CD4-positive, CD25-positive, alpha-beta regulatory T cell (primary cell): ENCODE measurements at places on chromosomes 1 and 21. TPM values are rescaled to one million over a fixed set of nuclear protein-coding genes. Genes with fewer than 3 reads are reported as not detected.

Gene EFHD2
- 93.6 TPM for total RNA-seq

Gene ZNF683
- not detected for total RNA-seq

Gene UTS2
- total RNA-seq: 8.0 TPM

Gene ADAM15
- total RNA-seq: 31.5 TPM

Gene NAV1
- total RNA-seq: 4.9 TPM

Gene TBX15
- total RNA-seq: not detected

Gene KRTAP10-4
- not detected for total RNA-seq

Gene ZNF695
- not detected for total RNA-seq

Gene HTR1D
- total RNA-seq: not detected

Gene SLC16A4
- total RNA-seq: not detected

Gene DEPDC1
- total RNA-seq: 0.39 TPM

Gene CFAP141
- total RNA-seq: not detected

Gene S100A1
- total RNA-seq: not detected

Gene FBXO28
- 32.5 TPM for total RNA-seq

Gene SLC16A1
- 62.7 TPM for total RNA-seq

Gene SLC45A3
- 0.74 TPM for total RNA-seq

Gene COL11A1
- total RNA-seq: not detected

Gene OR2G6
- total RNA-seq: not detected

Gene POLR3GL
- total RNA-seq: 30.8 TPM

Gene SLFNL1
- 0.30 TPM for total RNA-seq

Gene PTPN14
- 0.10 TPM for total RNA-seq

Gene SPRR1A
- not detected for total RNA-seq

Gene LAMC1
- total RNA-seq: 1.1 TPM
